ENCODE measurements at places on chromosomes 3 and 15.

DNA sequence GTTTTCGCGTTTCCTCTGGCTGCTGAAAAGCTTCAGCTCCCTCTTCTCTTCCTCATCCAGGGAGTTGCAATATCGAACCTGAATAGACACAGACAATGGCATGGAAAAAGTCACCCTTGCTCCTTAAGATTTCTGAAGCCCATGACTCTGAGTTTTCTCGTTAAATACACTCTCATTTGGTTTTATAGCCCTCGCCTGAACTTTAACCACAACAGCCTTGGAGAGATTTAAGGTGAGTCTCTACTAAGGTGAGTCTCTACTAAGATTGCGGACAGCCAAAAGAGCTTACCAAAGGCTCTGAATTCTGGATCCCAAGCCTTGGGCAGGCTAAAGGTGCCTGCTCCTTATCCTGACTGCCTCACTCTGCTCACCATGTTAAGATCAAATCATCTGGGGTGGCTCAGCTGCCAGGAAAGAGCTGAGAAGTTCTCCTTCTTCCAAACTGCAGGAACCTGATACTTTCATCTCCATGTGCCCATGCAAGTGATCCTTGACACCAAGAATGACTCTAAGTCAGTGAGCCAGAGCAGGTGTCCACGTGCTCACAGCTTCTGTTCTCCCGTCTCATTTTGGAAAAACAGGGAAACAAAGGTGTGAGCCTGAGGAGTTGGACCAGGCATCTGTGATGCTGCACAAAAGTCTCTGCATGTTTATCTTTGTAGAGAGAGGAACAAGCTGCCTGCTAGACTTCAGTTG is 65.1 kb downstream of the PRICKLE2 start:
- no peak for DNase-seq

GRCh38 chr3:122609798-122610559 is 32.5 kb downstream of the PARP15 start:
- DNase-seq, result peak; percentile 71

- DNase-seq, result peak; percentile 61
Observed at GRCh38 chr15:95291898-95292472, 1038.5 kb upstream of the NR2F2 start.

DNA sequence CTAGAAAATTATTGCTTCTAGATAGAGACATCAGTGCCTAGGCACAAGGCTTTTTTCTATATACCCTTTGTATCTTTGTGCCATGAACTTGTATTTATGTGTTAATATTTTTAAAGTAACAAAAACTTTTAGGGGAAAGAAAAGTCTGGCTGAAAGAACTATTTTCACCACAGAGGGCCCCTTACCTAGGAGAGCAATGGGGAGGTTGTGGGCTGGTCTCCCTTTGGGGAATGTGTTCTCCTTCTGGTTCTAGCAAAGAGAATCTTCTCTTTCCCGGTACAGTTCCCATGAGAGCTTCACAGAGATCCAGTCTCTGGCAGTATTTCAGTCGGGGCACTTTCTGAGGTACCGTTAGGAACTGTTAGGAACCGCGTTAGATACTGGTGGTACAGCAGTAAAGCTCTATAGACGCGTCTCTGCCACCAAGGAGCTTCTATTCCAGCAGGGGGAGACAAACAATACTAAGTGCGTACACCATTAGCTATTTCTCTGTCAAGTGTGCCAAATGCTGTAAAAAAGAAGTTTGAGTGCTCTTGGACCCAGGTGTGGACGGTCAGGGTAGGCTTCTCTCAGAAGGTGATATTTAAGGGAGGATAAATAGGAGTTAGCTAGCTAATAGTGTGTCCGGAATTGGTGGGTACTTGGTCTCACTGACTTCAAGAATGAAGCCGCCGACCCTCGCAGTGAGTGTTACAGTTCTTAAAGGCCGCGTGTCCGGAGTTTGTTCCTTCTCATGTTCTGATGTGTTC is 4.6 kb upstream of the EPB42 start:
- peak; percentile 84 for DNase-seq

DNA sequence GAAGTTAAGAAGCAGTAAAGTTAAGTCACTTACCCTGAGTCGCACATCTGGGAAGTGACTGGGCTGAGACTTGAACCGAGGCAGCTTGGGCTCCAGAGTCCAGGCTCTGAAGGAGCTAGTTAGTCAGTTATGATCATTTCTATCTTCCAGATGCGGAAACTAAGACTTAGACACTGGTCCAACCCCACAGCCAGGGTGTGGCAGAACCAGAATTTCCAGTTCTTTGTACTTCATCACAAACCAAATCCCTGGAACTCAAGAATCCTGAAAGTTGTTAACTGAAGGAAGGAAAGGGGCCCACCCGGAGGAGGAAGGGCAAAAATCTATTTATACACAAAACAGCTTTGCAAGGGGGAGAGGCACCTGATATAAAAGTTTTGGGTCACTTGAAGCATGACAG is 389.9 kb downstream of the SHQ1 start:
- no peak for DNase-seq

DNA sequence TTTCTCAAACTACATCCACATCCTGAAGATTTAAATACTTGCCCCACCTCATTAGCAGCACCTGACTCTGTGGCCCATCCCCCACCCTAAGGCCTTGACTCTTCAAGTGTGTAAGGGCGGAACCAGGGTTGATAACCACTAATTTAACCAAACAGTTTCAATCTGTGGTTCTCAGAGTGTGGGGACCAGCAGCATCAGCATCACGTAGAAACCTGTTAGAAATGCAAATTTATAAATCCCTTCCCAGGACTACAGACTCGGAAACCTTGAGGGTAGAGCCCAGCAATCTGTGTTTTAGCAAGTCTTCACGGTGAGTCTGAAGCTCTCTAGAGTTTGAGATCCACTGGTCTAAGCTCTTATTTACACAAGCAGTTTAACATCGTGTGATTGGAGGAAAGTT is 12.4 kb downstream of the GNB4 start:
- DNase-seq, result no peak

DNA sequence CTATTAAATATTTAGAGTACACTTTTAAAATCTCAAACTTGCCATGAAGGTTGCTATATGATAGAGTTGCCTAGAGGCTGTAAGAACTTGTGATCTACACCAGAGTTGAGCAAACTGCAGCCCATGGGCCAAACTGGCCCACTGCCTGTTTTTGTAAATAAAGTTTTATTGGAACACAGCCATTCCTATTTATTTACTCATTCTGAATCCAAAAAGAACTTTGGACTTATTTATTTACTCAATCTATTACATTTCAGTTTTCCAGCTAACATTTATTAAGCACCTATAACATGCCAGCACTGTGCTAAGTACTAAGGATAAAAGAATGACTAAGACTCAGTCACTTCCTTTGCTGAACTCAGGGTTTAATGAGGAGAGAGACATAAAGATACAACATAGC is 403.6 kb downstream of the ERC2 start:
- DNase-seq, result no peak

DNA sequence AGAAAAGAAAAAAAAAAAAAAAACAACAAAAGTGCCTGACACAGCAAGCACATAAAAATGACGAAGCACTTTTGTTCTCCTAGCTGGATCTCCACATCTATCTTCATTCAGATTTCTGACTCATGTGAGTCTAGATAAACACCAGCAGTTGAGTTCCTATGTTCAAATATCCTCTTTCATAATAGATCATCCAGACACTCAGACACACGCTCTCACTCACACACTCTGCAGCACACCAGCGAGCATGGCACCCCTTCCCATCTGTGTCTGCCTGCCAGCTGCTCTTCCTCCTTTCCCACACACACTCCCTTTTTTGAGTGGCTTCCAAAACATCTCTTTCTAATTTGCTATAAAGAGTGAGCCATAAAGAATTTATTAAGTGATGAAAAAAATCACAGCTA is 19.8 kb upstream of the CELF6 start:
- peak; percentile 93 for DNase-seq

DNA sequence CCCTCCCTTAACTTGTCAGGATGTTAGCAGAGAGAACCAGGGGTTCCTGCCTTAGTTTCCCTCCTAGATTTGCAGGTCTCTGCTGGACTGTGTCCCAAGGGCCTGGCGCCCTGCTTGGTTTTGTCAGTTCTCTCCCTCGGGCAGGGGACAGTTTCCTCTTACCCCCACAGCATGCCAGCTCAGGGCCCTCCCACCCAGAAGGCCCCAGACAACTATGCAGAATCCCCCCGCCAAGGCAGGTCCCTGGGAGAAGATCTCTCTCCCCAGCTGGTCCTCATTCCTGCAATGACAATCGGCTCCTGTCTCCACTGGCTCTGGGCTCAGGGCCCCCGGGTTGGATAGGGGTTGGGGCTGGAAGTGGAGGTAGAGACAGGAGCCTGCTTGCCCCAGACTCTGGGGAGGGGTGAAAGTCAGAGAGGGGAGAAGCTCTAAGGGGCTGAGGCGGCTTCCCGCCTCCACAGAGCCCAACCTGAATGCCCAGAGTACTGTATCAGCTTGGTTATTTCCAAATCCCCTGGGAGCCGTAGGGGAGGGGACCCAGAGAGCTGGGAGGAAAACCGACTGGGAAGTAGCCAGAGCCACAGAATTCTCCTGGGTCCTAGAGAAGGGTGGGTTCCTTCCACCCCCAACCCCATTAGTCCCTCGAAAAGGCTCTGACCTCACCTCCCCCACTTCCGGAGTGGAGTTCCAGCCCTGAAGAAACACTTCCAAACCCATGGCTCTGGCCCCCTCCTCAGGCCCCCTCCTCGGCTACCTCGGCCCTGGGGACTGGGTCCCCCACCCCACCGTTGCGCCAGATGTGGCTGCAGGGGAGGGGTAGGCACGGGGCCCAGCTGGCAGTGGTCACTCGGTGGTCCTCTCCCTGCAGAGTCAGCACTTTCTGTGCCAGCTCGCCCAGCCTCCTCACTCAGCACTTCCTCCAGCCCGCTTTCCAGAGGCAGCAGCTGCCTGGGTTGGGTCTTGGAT is 3.8 kb upstream of the LOXL1 start:
- DNase-seq, result peak; percentile 77

- DNase-seq, result no peak
Observed at GRCh38 chr3:73435055-73435454, 189.7 kb downstream of the PDZRN3 start.

GRCh38 chr3:51379746-51380455 is 5.2 kb upstream of the MANF start:
- no peak for DNase-seq

- DNase-seq, result no peak
Observed at GRCh38 chr3:181317508-181317907, 328.0 kb upstream of the DNAJC19 start.

DNA sequence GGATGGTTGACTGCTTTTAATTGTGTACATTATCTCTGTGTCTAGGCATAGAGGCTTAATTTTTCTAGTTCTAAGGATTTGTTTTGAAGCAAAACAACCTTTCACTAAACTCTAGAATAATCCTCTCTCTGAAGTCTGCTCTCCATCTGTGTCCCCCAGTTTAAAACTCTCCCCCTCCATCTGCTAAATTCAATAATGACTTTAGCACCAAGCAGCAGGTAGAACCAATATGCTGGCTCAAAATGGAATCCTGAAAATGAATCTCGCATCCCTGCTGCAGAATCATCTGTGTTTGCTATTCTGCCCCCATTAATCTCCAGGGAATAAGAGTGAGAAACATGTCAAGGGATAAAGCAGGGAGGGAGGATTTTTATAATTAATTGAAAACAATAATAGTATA is 111.8 kb downstream of the TUSC7 start:
- no peak for DNase-seq

DNA sequence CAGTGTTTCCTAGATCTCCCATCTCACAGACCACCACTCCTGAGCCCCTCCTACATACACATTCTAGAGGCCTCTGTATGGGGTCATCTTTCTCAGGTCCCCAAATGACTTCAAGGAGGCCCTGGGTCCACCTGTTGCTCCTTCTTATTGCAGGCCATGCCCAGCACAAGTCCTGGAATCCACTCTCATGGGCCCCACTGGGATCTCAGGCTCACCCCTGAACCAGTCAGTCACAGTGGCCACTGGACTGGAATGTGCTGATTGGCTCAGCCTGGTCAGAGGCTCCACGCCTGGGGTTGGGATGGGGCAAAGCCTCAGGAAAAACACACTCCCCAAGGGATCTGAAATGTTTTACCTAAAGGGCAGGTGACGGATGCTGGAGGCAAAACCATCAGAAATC is 55.7 kb downstream of the SPSB4 start:
- DNase-seq, result no peak

- no peak for DNase-seq
Observed at GRCh38 chr3:127209155-127209839, 16.4 kb downstream of the PRR23E start.

DNA sequence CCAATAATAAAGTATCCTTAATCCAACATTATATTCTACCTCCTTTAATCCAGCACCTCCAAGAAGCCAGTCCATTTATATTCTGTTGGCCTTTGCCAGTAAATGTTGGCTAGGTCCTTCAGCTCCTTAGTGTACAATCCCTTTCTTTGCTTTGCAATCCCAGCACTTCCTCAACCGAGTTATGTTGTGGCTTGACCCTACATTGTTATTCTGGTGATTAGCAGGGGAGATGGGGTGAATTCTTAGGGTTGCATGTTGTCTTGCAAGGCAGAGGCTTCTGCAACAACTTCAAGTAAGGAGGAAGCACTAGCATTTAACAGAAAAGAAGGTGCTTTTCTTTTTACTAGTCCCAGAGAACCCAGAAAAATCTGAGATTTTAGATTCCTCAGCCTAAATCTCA is 127.2 kb downstream of the CD47 start:
- DNase-seq, result no peak

- DNase-seq, result peak; percentile 1
Observed at GRCh38 chr3:96027718-96028117, 786.7 kb upstream of the EPHA6 start.

DNA sequence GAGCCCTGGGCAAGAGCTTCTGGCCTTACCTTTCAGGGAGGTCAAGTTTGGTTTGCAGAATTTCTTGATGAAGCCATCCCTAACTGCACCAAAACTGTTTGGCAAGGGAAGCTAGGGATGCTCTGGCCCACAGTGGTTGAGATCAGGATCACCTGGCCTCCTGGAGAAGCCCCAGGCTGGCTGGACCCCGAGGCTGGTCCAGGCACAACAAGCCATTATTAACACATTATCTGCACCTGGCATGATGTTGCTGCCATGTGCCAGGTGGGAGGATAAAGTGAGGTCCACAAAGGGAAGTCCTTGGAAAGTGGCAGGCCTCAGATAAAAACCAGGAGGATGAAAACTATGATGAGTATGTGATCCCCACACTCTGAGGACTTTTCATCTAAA is 35.9 kb upstream of the DUSP7 start:
- no peak for DNase-seq
